ENCODE measurements at places on chromosomes 11 and 22.
A peak's percentile ranks its signal among the peaks of the same experiment; 100 is the strongest.

- H3K27ac ChIP-seq, result no peak overlapping the region
- H3K36me3 ChIP-seq, result no peaks in the 10 kb centered on the region
- DNase-seq, result no peak
- peaks cover 8% of the 10 kb centered on the region for H3K27me3 ChIP-seq
- H3K4me3 ChIP-seq, result no peak overlapping the region
- H3K4me1 ChIP-seq, result no peaks in the 10 kb centered on the region
These were observed 77.4 kb upstream of the CSNK2A3 start for GRCh38 chr11:11430431-11430830.

GRCh38 chr11:5232176-5232575 lies 2.1 kb downstream of the HBD start:
- H3K4me3 ChIP-seq, result no peak overlapping the region
- no peaks in the 10 kb centered on the region for H3K27me3 ChIP-seq
- no peak overlapping the region for H3K27ac ChIP-seq
- DNase-seq, result no peak
- no peaks in the 10 kb centered on the region for H3K36me3 ChIP-seq
- no peaks in the 10 kb centered on the region for H3K4me1 ChIP-seq

- H3K36me3 ChIP-seq, result no peaks in the 10 kb centered on the region
- DNase-seq, result peak; percentile 28
- no peak overlapping the region for H3K4me3 ChIP-seq
- H3K27ac ChIP-seq, result peak overlapping the region; percentile 36
- H3K4me1 ChIP-seq, result peaks cover 62% of the 10 kb centered on the region
These were observed 23.0 kb downstream of the SIK3 start for GRCh38 chr11:117075186-117075585.

GRCh38 chr11:3609416-3610265 lies 32.2 kb downstream of the ART5 start:
- peaks cover 12% of the 10 kb centered on the region for H3K4me1 ChIP-seq
- H3K36me3 ChIP-seq, result no peaks in the 10 kb centered on the region
- no peak overlapping the region for H3K27ac ChIP-seq
- H3K4me3 ChIP-seq, result no peak overlapping the region
- peak; percentile 12 for DNase-seq

DNA sequence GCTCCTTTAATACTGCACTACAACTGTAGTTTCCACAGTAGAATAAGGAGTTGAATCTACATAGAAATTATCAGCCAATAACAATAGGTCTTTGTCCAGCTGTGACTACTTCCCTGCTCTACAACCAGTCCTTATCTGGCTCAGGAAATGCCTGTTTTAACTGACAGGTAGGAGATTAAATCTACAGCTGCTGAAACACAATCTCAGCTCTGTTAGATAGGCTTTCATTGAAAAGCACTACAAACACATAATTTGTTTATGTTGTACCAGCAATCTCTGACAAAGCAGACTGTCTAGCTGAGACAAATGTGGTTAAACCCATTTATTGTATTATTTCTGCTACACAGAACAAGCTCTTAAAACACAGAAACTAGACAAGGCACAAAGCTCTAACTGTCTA lies 230.0 kb downstream of the SOX6 start:
- no peaks in the 10 kb centered on the region for H3K36me3 ChIP-seq
- H3K27ac ChIP-seq, result no peak overlapping the region
- no peaks in the 10 kb centered on the region for H3K27me3 ChIP-seq
- DNase-seq, result no peak

DNA sequence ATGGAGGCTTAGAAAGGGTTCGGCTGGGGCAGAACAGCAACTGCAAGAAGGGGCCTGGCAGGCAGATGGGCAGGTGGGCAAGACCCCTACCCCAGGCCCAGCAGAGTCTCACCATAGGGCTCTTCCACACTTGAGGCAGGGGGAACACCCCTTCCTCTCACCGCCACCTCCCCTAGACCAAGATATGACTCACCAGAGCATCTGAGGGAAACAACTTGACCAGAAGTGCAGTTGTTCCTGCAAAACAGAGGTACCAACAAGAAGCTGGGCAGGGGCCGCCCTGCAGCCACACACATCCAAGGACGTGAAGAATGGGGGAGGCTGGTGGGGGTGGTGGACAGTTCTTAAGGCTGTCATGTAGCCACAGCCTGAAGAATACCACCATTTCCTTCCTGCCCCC lies 10.9 kb downstream of the TMPRSS5 start:
- no peaks in the 10 kb centered on the region for H3K36me3 ChIP-seq
- DNase-seq, result no peak
- H3K4me1 ChIP-seq, result no peaks in the 10 kb centered on the region
- H3K27me3 ChIP-seq, result no peaks in the 10 kb centered on the region
- H3K27ac ChIP-seq, result no peak overlapping the region

DNA sequence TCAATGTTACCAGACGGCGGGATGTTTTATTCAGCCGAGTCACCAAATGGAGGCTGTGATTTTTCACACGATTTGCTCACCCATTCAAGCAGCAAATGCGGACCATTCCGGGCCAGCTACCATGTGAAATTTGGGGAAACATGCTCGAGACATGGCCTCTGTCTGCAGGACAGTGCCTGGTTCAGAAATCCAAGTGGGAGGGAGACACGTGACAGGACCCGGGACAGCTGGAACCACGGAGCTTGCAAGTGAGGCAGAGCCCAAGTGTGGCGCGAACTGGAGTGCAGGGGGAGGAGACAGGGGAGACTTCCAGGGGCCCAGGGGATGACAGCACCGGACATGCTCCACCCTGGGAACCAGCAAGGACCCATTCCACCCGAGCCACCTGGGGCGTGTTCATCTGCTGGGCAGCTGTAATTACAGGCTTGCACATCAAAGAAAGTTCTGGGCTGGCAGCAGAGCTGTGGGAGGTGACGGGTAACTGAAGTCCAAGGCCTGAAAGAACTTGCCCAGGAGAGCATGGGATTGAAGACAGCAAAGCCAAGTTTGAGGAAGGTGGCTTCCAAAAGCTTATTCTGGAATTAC lies 16.5 kb downstream of the CERK start:
- H3K27ac ChIP-seq, result peak overlapping the region; percentile 8
- peaks cover 92% of the 10 kb centered on the region for H3K36me3 ChIP-seq
- H3K4me1 ChIP-seq, result no peaks in the 10 kb centered on the region
- H3K4me3 ChIP-seq, result no peak overlapping the region

- H3K4me3 ChIP-seq, result no peak overlapping the region
- no peak overlapping the region for H3K27ac ChIP-seq
- DNase-seq, result no peak
- H3K36me3 ChIP-seq, result no peaks in the 10 kb centered on the region
- H3K27me3 ChIP-seq, result no peaks in the 10 kb centered on the region
- peaks cover 62% of the 10 kb centered on the region for H3K4me1 ChIP-seq
These were observed 20.1 kb downstream of the ZBTB16 start for GRCh38 chr11:114079511-114080065.

Measured in CD14-positive monocyte (primary cell).